ENCODE measurements at places on chromosomes 11 and 22.

DNA sequence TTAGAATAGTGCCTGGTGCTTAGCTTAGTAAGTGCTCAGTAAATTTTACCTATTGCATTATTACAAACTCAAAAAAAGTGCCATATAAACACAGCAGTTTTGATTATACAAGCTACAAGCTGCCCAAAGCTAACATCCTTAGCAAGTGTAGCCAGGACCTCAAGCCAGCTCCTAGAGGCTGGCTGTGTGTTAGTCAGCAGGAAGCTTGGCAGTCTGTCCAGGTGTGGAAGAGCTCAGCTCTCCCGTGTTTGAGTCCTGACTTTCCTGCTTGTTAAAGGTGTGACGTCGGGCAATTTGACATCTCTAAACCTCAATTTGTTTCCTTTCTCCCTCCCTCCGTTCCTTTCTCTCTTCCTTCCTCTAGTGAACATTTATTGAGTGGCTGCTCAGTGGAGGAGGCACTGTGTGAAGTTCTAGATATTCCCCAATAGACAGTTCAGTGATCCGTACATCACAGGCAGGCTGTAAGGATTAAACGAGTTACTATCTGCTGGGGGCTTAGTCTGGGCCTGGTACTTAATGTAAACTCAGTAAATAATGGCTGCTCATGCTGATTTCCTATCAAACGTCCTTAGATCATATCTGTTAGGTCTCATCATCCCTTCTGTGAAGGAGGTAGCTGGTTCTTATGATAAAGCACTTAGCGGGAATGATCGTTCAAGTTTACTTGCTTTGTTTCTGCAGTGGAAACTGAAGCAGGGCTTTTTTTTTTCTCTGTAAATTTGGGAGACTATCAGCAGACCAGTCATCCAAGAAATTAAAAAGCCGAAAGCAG is 68.7 kb downstream of the PRR5L start:
- DNase-seq = no peak

- DNase-seq = no peak
Measured at GRCh38 chr22:19265779-19266178, 25.7 kb downstream of the CLTCL1 start.

DNA sequence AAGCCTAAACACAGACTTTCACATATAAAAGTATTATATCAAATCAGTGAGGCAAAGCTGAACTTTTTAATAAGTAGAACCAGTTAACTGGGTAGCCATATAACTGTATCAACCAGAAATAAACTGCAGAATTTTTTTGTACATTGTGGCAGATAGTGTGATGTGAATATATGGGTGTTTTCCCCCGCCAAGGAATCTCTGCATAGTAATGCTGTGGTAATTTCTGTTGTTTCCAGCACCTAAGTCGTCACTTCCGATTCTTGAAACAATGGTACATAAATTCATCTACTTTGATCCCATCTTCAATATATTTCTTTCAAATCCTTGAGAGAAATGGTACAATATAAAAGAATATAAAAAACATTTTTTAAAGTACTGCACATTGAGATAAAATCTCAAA is 39.6 kb downstream of the NARS2 start:
- no peak for DNase-seq

- no peak for DNase-seq
Measured at GRCh38 chr11:87974797-87975196, 200.4 kb downstream of the RAB38 start.

GRCh38 chr11:70398834-70399680 is 728 bp downstream of the CTTN start:
- DNase-seq = no peak

- no peak for DNase-seq
Measured at GRCh38 chr11:2171591-2172003, at the start of gene TH. Gene TH (minus strand): TSS chr11:2171815. CDS start chr11:2171786, 29 bp downstream.

- DNase-seq = no peak
Measured at GRCh38 chr11:112605093-112605666, 344.5 kb upstream of the PLET1 start.

- DNase-seq = no peak
Measured at GRCh38 chr11:130429120-130429681, 792 bp upstream of the ADAMTS8 start.

- no peak for DNase-seq
Measured at GRCh38 chr11:38476808-38477575, 1879.0 kb upstream of the RAG2 start.

DNA sequence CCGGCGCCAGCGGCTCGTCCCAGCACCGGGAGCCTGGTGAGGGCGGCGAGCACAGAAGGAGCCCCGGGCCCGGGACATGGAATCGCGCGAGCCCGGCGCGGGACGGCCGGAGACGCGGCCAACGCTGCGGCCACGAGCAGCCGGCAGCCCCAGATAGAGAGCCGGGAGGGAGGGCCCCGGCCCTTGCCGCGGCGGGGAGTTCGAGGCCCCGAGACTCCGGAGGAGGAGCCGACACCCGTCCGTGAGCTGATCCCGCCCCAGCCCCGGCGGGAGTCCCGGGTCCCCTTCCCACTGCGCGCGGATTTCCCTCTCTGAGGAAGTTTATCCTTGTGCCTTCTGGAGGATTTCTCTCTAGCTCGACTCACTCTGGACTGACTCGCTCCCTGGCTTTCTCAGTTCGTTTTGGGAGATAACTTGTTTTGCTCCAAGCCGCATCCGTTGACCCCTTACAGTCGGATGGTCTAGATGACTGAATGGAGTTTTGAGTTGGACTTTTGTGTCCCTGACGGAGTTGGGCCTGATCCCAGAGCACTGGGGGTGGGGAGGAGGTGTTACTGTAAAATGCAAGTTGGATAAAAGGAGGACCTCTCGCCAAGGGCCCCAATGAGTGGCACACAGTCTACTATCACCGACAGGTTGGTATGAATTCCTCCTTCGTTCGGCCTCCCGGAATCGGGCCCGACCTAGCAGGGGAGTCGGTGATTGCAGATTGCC is 585 bp downstream of the ARHGEF12 start:
- no peak for DNase-seq

- DNase-seq = peak; percentile 52
Measured at GRCh38 chr11:76807206-76807875, 24.2 kb downstream of the TSKU start.

- no peak for DNase-seq
Measured at GRCh38 chr11:117925198-117925925, 3.8 kb downstream of the TMPRSS13 start.

DNA sequence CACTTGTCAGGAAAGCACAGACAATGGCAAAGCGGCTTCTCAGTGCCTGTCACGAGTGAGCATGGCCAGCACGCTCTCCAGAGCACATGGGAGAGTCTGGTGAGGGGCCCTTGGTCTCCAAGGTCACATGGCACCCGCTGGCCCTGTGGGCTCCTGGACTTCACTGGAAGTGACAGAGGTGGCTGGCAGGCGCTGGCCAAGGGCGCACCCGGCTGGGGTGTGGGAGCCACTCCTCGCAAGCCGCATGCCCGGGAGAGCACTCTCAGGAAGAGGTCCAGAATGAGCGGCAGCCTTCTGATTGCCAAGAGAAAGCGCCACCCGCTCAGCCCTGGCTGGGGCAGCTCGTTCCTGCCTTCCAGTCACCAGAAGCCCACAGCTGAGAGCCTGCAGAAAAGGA is 17.1 kb upstream of the MOB2 start:
- DNase-seq = no peak

DNA sequence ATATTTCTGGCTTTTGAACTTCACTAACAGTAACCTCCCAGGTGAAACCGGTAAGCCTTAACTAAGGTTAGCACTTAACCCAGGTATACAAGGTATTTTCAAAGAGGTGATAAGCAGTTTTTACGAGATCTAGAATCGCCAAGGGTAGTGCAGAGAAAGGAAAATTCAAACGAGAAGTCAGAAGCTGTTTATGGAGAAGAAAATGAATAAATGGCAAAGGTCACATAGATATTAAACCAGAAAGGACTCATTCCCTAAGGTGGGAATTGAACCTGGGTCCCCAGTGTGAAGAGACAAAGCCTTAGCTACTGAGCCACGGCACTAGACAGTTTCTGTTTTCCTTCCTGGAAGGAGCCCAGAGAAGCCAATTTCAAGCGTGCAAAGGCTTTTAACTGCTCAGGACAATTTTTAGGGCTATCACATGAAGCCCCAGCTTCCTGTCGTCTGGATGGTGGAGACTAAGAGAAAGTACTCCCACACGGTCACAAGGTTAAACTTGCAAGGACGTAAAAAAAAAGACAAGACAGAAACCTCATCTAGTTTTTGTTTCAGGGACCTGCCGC is 5.7 kb upstream of the C1QTNF6 start:
- DNase-seq = no peak

- peak; percentile 64 for DNase-seq
Measured at GRCh38 chr11:78420796-78421209, 3.2 kb upstream of the GAB2 start.

- DNase-seq = no peak
Measured at GRCh38 chr11:44615041-44615755, 49.7 kb downstream of the CD82 start.

- DNase-seq = no peak
Measured at GRCh38 chr11:82969811-82970210, 68.3 kb downstream of the DDIAS start.

DNA sequence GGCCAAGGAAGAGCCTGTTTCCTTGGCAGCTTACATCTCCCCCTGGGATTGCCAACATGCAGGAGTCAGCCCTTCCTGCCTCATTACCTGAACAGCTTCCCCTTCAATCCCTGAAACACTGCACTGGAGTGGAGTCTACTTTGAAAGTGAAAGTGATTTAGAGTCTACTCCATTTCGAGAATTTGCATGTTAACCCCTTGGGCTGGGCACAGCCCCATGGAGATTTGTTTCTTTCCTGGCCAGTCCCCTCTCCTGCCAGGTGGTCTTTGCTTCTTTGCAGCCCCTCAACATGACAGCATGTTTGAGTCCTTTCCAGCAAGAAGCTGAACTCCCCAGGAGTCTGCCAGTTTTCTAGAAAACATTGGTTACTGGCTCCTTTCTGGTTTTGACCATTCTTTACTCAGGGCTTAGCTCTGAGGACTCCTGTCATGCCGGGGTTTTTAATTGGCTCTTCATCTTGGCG is 59.9 kb downstream of the TRAF6 start:
- no peak for DNase-seq

DNA sequence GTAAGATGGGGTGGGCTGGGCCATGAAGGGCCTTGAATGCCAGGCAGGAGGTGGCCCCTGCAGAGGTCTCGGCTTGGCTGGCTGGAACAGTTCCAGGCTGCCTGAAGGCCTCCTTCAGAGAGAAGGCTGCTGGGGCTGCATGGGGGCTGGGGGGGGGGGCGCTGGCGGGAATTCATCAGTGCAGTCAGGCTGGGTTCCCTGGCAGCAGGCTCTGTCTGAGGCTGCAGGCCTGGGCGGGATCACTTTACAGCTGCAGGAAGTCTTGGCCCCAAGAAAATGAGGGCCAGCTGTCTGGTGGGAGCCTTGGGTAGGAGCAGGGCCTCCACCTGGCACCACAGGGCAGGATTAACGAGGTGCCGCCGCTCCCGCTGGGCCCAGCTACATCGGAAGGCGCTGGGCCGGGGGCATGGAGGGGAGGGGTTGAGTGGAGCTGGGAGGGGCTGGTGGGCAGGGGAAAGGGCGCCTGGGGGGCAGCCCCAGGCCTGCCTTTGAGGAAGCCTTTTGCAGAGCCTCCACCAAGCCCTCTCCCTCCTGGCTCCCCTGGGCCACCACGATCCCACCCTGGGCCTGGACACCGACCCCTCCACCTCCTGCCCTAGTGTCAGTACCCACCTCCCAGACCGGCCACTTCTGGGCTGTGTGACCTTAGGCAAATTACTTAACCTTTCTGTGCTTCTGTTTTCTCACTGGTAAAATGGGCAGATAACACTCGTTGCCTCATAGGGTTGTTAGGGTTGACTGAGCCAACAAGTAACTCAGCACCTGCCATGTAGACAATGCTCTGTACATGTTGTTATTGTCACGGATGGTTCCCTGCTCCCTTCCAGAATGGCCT is 31.0 kb upstream of the HMOX1 start:
- DNase-seq = no peak

DNA sequence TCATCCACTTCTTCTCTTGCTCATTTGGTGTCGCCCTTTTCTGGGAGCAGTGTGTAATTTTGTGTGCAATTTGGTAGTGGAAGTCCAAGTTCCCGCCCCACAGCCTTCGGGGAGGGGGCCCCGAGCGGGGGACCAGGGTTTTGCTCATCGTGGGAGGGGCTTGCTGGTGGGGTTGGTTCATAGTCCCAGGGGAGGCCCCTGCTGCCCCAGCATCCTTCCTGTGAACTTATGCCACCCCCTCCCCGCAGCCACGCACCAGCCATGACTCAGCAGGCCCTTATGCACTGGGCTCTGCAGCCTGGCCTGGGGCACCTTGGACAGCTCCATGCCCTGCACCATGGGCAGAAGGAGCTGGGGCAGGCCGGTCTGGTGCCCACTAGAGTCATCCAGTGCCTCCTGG is 1183.6 kb downstream of the BRD1 start:
- no peak for DNase-seq

DNA sequence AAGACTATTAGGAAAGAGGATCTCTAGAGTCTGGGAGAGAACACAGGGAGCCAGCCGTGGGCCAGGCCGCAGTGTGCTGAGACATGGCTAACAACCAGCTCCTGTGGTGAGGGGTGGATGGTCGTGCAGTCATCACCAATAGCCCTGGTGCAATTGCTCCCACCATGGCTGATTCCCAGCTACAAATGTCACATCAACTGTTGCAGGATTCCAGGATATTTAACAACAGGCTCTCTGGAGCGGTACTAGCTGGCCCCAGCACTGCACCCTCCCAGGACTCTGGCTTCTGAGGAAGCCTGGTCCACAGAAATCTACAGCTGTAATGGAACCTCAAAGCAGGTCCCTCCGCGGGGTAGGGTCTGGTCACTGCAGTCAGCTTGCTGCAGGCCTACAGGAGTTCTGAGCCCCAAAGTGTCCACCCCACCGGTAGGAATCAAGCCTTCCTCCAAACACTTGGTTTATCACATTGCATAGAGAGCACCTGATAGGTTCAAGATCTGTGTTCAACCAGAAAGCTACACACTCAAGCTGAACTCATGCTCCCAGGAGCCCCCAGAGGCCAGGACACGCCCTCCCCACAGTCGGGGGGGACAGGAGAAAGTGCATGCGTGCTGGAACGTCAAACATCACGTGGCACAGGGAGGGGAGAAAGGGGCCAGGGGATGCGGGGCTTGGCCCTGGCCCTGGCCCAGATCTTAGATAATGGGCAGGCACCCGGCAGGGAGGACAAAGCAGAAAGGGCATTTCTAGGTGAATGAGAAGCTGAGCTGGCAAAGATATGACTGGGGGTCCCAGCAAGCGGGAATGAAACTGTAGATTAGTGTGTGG is 609.0 kb downstream of the TBC1D22A start:
- DNase-seq = no peak

DNA sequence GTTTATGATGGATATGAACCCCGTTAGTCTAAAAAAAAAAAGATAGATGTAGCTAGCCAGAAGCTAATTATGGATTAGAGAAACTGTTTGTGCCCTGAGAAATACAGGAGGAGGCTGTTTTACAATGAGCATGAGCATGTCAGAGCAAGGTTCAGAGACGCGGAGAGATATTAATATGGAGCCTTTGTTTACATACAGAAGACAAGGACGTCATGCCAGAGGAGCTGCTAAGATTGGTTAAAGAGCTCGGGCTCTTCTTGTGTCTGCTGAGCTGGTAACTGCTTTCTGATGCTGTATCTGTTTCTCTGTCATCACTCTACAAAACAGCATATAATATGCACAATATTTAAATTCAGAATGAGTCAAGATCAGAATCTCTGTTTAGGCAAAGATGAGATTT is 24.9 kb upstream of the CCDC89 start:
- DNase-seq = no peak

- DNase-seq = no peak
Measured at GRCh38 chr11:115459563-115459962, 44.7 kb downstream of the CADM1 start.

Data from activated B cell treated with CpG ODN at 0.5 μM for 24 hours (primary cell).